ENCODE measurements at places on chromosomes 5 and 9.

DNA sequence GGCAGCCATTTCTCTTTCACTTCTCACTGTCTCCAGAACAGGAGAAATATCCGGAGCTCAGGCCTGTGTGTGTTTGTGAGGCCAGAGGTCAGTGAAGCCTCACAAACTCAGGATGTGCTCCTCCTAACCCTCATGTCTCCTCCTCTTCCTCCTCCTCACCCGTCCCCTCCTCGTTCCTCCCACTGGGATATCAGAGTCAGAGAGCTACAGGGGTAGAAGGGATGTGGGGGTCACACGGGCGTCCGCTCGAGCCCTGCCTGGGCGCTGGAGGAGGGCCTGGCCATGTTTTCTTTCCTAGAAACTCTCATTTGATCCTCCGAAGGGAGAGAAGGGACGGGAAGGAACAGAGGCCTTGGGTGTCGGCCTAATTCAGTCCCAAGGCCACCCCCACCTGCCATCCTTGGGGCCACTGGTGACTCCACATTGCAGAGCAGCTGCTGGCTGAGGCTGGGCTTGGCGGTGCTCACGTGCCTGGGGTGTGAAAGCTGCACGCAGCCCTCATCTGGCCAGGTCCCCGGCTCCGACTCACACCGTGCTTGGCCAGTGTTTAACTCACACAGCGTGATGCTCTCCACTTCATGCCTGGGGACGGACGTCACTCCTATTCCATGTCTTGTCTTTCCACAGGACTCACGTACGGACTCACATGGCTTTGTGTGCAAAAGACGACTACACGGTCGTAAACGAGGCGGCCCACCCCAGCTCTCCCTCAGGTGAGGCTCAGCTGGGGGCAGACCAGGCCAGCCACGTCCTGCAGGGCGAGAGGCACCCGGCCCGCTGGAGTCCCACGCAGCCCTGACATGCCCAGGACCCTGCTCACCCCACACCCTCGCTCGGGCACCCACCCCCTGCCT is 22.6 kb upstream of the SLC6A19 start:
- DNase-seq: no peak

- DNase-seq: no peak
Observed at GRCh38 chr9:107566611-107567061, 77.1 kb upstream of the KLF4 start.

DNA sequence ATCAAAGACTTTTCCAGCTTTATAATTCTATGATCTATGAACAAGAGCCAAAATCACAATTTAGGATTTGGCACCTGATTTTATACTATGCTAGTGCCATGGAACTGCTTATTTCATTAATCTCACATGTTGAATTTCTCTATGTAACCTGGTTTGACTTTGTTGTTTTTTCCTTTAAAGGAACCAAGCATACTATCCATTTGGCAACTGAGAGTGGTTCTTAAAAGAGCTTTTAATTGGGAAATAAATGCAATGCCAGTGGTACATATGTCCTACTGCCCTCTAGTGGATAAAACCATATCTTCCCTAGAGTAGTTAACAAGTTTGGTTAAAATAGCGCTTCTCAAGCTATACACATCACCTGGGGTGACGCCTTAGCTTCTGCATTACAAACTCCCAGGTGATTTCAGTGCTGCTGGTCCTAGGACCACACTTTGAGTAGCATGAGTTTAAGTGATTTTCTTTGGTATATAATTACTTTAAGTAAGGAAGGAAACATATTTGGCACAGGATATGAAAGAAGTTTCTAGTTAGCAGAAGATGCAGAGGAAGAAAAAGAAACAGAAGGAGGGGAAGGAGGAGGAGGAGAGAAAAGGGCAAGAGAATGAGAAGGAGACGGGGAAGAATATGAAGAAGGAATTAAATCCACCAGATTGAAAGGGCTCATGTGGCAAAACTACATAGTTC is 56.8 kb downstream of the FGF10 start:
- no peak for DNase-seq

- no peak for DNase-seq
Observed at GRCh38 chr5:118905196-118905595, 83.2 kb downstream of the DTWD2 start.

DNA sequence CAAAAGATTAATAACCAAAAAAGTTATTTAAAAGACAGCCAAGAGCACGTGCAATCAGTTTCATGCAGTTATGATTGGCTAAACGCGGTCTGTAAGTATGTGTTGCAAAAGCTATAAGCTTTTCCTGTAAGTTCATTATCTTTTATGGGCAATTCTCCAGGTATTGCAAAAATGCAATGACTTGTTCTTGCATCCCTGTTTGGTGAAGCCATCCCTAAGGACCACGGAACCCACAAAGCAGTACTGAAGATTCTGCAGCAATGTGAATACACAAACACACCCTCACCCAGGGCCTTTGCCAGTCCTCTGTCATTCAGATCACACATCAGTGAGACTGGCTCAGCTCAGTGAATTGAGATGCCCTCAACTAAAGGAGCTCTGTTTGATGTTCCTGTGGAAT is 11.4 kb downstream of the GCNT4 start:
- no peak for DNase-seq

DNA sequence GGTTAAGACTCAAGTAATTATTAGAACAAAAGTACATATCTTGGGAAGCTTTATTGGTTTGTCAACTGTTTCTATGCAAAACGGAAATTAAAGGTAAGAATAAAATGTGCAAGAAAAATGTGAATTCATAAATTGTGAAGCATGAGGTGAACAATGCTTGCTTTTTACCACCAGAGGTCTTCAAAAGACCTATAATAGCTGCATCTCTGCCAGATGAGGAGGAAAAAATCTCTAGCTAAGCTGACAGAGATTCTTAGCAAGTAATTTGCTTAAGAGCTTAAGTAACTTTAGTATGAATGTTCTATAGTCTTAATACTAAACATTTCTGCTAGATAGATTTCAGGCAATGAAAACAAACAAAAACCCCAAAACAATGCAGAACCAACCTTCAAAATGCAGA is 54.1 kb downstream of the MRPS30 start:
- no peak for DNase-seq

GRCh38 chr9:14245901-14246525 is 67.9 kb downstream of the NFIB start:
- no peak for DNase-seq

DNA sequence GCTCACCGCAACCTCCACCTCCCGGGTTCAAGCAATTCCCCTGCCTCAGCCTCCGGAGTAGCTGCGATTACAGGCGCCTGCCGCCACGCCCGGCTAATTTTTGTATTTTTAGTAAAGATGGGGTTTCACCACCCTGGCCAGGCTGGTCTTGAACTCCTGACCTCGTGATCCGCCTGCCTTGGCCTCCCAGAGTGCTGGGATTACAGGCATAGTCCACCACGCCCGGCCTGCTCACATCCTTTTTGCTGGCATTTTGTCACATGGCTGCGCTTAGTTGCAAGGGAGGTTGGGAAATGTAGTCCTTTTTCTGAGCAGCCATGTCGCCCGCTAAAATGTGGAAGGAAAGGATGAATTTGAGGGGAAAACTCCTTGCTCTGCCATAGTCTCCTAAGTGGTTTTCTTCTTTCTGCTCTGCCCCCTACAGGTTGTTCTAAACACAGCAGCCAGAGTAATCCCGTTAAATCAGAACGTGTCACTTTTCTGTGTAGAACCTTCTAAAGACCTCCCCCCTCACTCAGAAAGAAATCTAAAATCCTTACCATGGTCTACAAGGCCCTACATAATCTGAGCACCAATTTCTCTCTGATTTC is 57.8 kb upstream of the HSPA9 start:
- DNase-seq: no peak

DNA sequence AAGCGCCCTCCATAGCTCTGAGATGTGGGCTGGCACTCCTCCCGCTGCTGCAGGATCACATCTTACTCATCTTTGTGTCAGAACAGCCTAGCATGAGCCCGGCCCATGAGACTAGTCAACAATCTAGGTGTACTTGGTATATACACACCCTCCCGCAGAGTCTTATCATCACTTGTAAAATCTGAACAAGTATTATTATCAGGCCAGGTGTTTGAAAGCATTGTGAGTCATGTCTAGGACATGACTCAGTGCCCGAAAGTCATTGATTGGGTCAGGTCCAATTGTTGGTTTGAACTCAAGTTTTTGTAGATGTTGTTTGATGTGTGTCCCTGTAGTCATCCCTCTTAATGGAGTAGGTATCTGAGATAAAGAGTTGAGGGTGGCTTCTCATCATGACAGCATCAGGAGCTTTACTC is 108.7 kb downstream of the CFAP90 start:
- DNase-seq: no peak

DNA sequence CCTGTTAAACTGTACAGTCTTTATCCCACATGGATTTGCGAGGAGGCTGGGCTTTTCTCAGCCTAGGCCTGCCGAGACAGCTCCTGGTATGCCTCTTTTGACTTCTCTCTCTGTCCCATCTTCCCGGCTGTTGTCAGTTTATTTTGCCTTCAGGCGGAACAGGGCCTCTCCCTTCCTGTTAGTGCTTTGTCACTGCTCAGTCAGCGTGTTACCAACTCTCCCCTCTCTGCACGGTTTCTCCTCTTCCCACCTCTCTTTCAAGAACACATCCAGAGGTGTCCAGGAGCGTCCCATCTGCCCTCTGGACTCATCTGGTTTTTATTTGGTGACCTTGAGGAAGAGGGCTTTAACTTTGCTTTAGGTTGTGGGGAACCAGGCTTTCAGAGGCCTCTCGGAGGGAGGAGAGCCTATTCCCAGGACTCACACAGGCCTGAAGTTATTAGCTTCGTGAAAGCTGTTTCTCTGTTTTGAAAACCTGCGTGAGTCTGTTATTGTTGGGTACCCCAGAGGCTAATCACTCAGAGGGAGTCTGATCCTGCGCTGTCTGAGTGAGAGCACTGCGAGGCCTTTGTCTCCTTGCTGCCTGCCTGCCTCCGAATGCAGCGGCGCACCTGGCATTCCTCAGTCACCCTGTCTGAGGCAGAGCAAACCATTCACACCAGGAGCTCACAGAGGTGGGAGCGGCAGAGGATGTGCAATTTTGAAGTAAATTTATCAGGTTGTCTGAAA is 234.4 kb upstream of the MPDZ start:
- DNase-seq: no peak

GRCh38 chr5:8695902-8696845 is 827.2 kb downstream of the MTRR start:
- no peak for DNase-seq

GRCh38 chr5:16934677-16935153 is 1.4 kb downstream of the MYO10 start:
- no peak for DNase-seq

- DNase-seq: no peak
Observed at GRCh38 chr9:98401140-98402018, 145.9 kb upstream of the TBC1D2 start.

DNA sequence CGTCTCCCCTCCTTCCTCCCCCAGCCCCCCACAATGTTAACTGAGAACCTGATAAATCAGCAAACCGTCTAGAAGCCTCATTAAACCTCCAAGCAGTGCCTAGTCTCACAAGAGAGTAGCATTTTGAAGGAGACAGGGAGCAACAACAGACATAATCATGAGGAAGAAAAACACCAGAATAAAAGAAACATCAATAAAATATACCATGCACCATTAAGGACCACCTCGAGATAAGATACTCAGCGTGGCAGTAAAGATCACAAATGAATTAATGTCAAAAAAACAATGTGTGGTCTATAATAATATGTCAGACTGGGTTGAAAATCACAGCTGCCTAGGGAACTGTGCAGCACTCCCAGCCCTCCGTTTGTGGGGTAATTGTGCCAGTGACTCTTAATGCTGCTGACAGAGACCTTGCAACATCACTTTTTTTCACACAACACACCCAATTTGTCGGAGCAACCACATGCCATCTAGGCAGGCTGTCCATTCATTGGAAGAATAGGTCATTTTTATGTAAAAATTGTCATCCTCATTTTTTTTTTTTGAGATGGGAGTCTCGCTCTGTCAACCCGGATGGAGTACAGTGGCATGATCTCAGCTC is 450.8 kb upstream of the WWC1 start:
- no peak for DNase-seq

DNA sequence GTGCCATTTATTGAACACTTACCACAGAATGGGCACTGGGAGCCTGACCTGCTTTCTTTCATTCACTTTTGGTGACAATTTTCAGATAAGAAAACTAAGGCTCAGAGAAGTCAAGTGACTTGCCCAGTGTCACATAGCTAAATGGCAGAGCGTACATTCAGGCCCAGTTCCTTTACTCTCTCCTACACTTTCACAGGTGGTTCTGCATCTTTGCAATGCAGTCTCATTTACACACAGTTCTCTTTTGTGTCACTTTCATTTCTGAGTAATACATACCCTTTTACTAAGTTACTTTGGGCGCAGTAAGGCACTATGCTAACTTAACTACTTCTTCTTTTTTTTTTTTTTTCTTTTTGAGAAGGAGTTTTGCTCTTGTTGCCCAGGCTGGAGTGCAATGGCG is 8.3 kb downstream of the NFIL3 start:
- DNase-seq: no peak

DNA sequence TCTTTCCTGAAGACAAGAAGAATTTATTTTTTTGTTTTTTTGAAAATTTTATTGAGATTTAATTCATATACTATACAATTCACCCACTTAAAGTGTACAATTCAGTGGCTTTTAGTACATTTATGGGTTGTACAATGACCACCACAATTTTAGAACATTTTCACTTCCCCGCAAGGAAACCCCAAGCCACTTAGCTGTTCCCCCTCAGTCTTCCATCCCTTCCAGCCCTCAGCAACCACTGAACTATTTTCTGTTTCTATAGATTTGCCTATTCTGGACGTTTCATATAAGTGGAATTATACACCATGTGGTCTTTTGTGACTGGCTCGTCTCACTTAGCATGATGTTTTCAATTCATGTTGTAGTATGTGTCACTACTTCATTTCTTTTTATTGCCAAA is 28.0 kb downstream of the DNAI1 start:
- DNase-seq: no peak

- DNase-seq: no peak
Observed at GRCh38 chr5:139156814-139157213, 41.4 kb downstream of the SIL1 start.

DNA sequence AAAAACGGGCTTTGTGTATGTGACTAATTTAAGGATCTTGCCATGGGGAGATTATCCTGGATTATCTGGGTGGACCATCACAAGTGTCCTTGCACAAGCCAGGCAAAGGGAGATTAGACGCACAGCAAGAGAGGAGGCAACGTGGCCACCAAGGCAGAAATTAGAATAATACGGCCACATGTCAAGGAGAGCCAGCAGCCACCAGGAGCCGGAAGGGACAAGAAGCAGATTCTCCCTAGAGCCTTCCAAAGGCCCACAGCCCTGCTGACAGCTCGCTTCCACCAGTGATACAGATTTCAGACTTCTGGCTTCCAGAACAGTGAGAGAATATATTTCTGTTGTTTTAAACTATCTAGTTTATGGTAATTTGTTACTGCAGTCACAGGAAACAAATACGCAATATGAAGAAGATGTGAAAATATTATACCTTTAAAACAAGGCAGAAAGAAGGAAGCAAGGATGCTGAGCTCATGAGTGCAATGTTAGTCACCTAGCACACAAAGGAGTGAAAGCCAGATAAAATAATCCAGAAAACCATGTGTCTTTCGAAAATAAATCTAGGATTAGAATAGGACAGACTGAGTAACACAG is 28.7 kb upstream of the F2RL1 start:
- DNase-seq: no peak

- DNase-seq: no peak
Observed at GRCh38 chr9:133835262-133835901, 97.2 kb upstream of the SARDH start.
